ENCODE measurements at places on chromosomes 5 and 9.
A peak's percentile ranks its signal among the peaks of the same experiment; 100 is the strongest.

DNA sequence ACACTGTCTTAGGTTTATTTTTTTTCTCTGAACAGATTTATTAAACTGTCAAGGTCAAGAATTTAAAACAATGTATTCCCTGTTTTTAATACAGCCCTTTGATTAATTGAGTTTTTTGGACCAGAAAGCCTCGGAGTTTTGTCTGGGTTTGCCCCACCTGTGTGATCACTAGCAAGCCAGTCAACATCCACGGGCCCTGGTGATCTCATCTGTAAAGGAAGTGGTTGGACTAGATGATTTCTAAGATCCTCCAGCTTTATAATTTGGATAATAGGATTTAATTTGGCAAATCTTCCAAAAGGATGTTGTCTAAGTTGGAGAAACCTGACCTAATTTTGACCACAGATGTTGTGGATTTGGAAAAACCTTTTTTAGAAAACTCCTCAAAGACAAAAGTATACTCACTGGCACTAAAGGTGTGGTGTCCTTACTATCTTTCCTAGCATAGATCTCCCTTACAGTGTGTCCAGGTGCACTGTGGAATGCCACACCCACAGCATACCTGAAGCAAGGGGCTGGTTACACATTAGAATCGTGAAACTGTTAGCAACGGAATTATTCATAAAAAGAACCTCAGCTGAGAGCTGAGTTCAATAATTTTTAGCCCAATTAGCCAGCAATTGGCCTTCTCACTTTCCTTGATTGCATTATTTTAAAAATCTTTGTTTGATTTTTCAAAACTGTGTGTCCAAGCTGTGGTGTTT lies 195.6 kb upstream of the ELL2 start:
- no peak for DNase-seq

DNA sequence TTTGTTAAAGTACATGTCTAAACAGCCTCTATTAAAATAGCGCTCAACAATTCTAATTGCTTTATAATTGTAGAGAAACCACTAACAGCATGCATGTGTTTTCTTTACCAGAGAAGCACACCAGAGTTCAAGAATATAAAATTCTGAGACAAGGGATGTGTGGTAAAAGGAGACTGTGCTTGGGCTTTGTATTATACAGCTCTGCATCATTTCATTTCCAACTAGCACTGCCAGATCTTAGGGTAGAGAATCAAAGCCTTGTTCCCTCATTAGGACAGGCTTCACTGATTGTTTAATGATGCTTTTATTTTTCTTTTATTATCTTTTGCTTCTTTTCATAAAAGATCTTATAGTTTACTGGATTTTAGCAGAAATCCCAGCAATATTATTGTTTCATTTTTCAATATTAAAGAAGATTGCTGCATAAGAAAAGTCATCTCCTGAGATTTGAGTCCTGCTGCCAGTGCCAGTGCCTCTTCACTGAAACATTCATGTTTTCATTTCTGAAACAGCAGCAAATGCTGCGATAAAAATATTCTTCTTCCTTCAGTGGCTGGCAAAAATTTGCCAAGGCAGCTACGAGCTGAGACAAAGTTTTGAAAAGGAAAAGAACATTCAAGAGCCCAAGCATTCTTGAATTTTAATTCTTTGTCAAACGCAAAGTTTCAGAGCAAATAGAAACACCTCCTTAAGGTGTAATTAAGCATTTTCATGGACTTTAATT lies 491.0 kb upstream of the PIK3R1 start:
- DNase-seq, result no peak

- DNase-seq, result no peak
These were observed 19.7 kb downstream of the RIOK2 start for GRCh38 chr5:97163360-97163764.

DNA sequence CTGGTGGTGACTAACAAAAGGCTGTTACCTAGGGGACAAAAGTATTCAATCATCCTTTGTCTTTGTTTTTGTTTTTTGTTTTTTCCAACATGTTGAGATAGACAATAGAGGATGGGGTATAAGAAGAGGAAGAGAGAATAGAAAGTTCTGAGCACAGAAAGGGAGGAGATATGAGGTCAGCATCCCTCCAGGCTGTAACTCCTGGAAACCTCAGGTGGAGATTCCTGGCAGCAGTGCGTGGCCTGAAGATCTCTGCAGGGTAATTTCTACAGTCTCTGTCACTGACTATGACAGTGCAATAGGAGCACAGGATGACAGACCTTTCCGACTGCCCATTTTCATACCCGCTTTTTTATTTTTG lies 112.1 kb downstream of the ADRB2 start:
- no peak for DNase-seq

DNA sequence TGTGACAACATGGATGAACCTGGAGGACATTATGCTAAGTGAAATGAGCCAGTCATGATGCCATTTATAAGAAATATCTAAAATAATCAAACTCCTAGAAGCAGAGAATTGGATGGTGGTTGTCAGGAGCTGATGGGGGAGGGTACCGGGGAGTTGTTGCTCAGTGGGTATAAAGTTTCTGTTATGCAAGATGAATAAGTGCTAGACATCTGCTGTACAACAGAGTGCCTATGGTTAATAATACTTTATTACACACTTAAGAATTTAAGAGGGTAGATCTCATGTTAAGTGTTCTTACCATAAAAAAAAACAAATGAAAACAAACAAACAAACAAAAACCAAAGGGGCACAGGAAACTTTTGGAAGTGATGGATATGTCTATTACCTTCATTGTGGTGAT lies 13.0 kb upstream of the CCDC69 start:
- no peak for DNase-seq

GRCh38 chr5:160852049-160852448 lies at the start of gene ATP10B:
Gene ATP10B (minus strand): TSS chr5:160852211. CDS start chr5:160688074, 164,137 bp downstream.
- no peak for DNase-seq

GRCh38 chr5:167939686-167940085 lies 351.8 kb upstream of the WWC1 start:
- DNase-seq, result no peak

GRCh38 chr9:126146254-126147145 lies 180.1 kb upstream of the MVB12B start:
- DNase-seq, result peak; percentile 75

DNA sequence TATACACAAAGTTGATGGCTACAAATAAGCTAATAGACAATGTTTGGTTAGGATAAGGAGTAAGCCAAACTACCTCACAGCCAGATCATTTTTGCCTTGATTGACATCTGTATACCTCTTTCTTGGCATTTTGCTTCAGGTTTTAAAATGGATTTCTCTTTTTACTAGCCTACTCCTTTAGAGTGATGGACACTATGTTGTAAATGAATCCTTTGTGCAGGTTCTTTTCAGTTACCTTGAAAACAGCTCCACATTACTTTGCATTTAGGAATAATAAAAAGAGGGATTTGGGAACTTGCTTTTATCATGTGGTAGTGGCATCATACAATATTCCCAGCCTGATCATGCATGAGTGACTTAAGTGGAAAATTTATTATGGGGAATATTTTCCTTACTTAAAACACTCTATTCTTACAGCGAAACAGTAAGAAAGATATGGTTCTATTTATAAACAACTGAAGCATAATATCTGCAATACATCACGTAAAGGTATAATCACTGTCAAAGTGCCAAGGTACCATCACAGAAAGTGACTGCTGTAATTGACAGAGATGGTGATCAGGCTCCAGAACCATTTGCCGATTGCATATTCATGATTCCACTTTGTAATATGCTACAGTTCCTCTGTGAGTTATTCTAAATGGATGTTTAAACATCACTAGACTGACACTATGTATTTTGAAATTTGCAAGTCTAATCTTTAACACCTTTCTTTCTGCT lies 327.0 kb downstream of the DMRTA1 start:
- no peak for DNase-seq

GRCh38 chr5:91562922-91563321 lies 179.8 kb upstream of the ARRDC3 start:
- no peak for DNase-seq
